ENCODE measurements at places on chromosomes 12 and 14. TPM values are rescaled to one million over a fixed set of nuclear protein-coding genes. Genes with fewer than 3 reads are reported as not detected.

OSBPL8 gene
- 72.8 TPM for total RNA-seq

DNA sequence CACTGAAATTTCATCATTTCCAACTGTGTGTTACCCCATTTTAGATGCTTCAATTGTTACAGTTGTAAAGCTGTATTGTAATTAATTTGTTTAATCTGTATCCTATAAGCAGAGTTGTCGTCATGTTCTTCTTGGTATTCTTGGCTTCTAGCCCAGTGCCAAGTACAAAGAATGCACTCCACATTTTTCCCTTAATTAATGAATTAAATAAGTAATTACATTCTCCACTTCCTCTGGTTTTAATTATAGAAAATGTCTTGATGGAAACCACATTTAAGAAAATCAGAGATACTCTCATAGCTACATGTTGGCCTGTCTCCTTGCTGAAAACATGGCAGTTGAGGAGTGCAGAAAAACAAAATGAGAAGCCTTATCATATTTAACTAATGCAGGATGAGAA lies 746 bp downstream of the DNAI7 start:
- DNase-seq: no peak
- H3K4me3 ChIP-seq: peak overlapping the region; percentile 93
- H3K27me3 ChIP-seq: no peaks in the 10 kb centered on the region

DNA sequence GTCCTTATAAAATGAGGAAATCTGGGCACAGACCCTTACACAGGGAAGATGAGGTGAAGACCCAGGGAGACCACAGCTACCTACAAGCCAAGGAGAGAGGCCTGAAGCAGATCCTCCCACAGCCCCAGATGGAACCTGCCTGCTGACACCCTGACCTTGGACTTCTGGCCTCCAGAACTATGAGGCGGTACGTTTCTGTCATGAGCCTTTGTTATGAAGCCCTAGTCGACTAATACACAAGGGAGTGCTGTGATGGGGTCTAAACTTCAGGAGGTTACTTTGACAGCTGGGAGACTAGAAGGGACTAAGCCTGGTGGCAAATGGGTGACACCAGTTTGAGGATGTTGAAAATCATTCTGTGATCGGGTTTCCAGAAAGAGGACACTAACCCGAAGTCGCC lies 85.0 kb downstream of the RNF34 start:
- H3K4me3 ChIP-seq: no peak overlapping the region
- H3K27ac ChIP-seq: 0 out of 2 replicates have a peak overlapping the region, but pooled peaks have one; percentile 19
- H3K4me1 ChIP-seq: peaks cover 8% of the 10 kb centered on the region
- peaks cover 15% of the 10 kb centered on the region for H3K36me3 ChIP-seq
- H3K27me3 ChIP-seq: no peaks in the 10 kb centered on the region
- DNase-seq: no peak

GRCh38 chr12:78018171-78018910 lies 187.6 kb downstream of the NAV3 start:
- no peak overlapping the region for H3K4me3 ChIP-seq
- no peaks in the 10 kb centered on the region for H3K4me1 ChIP-seq
- DNase-seq: no peak
- H3K27ac ChIP-seq: no peak overlapping the region
- H3K36me3 ChIP-seq: no peaks in the 10 kb centered on the region
